ENCODE measurements at places on chromosomes 3 and 15.
A peak's percentile ranks its signal among the peaks of the same experiment; 100 is the strongest.

DNA sequence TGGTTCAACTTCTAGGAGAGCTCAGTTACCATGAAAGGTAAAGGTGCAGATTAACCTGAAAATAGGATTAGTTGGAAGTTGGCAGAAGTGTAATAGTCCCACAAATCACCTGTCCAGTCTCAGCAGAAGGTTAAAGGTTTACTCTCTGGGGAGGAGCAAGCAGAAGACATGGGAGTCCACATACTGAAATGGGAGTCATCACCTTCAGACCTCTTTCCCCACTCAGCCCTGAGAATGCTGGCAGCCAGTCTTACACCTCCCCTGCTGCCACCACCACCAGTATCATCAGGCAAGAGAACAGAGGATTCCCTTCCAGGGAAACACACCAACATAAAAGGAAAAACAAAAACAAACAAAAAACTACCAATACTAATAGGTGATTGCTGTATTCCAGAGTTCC, 13.8 kb upstream of the PLA2G4D start:
- no peak for DNase-seq

- DNase-seq = peak; percentile 52
These were observed 89.3 kb upstream of the C2CD4B start for GRCh38 chr15:62254137-62254934.

- DNase-seq = no peak
These were observed 28.6 kb upstream of the UMPS start for GRCh38 chr3:124701687-124702086.

GRCh38 chr3:58722561-58722960, 56.0 kb upstream of the FAM3D start:
- DNase-seq = no peak

DNA sequence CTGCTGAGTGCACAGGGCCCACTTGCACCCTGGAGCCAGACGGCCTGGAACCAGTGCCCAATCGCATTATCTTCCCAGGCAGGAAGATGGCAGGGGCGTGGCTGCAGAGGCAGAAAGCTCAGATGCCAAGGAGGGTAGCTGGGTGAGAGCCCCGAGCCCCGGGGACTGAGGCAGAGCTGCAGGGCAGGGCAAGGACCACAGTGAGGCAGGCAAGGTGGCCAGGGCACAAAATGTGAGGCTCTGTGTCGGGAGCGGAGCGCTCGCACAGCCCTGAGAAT, 1.6 kb upstream of the CCDC33 start:
- DNase-seq = no peak

DNA sequence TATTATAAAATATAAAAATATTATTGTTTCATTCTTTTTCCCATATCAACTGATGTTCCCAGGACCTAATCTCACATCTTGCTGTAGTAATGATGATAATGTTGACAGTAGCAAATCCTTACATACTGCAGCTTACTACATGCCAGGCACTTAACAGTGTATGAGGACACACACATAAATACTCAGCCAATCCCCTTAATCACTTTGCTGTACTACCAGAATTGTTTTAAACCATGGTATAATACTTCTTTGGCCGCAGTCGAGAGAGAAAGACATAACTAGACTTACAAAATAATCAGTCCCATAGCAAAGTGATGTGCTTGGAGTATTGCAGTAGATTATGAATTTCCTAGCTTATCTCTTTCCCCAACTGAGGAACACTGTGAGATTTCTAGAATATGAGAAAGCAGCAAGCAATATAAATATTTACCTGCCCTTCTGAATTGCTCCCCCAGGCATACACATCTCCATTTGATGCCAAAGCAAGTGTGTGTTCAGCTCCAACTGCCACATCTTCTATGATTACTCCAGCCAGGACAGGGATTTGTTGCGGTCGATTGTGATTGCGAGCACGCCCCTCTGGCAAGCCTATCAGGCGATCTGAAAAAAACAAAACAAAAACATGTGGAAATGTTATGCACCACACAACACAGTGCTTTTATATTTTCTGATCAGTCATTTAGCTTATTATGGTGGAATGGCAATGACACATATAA, 33.0 kb downstream of the FBXL22 start:
- DNase-seq = no peak

GRCh38 chr15:78182336-78182700, 33.2 kb downstream of the IDH3A start:
- DNase-seq = no peak

DNA sequence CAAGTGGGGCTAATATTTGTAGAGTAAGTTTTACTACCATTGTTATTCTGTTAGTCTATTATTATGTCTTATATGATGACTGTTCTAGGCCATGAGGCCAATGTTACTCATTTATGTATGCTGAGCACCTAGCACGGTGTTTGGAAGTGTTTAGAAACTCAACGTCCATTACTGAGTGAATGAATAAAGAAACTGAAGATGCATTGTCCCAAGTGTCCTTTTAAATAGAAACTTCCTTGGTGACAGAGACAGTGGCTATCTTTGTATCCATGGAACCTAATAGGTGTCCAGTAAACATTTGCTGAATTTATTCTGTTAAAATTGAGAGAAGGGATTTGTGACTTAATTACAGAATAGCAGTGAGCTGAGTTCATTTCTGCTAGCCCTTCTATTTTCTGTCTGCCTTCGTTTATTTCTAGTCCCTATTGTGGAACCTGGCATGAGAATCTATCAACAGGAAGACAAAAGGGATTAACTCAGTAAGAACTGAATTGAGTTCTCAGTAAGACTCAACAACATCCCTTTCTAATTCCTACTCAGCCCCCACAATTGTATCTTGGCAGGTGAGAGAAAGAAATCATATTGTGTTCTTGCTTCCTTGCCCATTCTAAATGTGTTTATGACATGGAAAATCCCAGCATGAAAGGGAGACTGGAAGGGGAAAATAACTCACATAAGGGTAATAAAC, 246.6 kb upstream of the LRRC3B start:
- no peak for DNase-seq

- no peak for DNase-seq
These were observed 10.7 kb downstream of the KNSTRN start for GRCh38 chr15:40392986-40393948.

DNA sequence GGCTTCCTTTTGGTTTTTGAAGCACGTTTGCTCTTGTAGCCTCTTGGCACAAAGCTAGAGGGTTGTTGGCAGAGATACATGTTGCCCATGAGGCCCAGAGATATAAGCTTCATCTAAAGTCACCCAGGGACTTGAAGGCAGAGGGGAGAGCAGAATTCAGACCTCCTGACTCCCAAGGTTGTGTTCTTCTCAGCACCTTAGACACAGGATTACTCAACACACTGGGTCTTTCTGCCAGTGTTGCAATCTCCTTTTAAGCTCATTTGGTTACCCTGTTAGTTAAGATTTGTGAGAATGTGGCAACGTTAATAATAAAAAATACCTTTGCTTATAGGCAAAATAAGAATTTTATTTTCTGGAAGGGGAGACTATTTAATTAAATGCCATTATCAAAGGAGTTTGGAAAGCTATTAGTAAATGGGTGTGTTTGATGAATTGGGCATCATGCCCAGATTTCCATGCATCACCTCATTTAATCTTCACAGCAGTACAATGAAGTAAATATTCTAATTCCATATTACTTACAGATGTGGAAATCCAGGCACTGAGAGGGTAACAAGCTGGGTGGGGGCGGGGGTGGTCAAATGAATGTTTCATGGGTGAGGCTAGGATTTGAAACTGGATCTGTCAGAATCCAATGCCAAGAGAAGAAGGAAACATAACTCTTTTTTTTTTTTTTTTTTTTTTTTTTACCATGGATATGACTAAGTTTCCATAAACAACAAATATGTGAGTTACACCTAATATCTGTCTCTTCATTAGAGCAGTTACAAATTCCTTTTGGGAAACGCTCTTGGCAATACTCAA, 183.3 kb downstream of the NR1D2 start:
- DNase-seq = peak; percentile 30

DNA sequence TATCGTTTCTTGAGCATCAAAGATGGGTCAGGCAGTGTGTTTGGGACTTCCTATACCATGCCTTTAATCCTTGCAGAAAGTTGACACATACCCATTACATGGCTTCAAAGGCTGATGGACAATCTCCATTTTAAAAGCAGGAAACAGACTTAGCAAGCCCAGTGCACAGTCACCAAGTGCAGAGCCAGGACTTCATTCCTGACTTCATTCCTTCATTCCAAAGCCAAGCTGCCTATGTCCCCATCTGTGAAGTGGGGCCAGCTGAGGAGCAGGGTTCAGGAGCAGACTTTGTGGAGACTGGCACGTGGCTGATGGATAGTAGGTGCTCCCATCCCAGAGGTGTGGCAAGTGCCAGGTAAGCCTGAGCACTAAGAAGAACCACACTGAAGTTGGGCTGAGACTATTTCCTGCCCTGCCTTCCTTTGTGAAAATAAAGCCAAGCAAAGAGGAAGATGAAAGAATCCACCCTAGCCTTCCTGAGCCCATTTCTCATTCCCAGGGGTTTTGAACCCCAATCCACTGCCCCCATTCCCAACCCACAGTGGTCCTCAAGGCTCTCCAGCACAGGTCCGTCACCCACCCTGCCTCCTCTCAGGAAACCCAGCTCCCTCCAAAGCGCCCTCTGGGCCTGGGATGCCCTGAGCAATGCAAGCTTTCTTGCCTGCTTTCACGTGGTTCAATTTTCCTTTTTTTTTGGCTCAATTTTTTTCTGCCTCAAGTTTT, 1.8 kb downstream of the CX3CR1 start:
- DNase-seq = no peak

- no peak for DNase-seq
These were observed 41.3 kb upstream of the MUC4 start for GRCh38 chr3:195853036-195853435.

DNA sequence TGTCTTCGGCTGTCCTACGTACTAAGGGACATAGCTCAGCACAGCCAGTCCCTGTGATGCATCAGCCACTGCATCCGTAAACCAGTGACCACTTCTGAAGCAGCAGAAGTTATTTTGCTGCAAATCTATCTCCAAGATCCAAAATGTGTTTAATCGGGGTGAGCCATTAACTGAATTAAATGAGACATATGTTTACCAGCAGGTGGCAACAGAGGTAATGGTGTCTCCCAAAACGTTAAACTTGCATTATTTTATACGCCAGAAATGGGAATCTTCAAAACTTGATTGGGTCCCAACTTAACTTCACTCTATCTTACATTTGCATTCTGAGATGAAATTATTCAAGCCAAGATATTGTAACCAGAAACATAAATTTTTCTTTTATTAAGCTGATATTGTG, 75.3 kb upstream of the BOC start:
- DNase-seq = peak; percentile 16

GRCh38 chr3:166462891-166463470, 625.8 kb upstream of the BCHE start:
- no peak for DNase-seq

DNA sequence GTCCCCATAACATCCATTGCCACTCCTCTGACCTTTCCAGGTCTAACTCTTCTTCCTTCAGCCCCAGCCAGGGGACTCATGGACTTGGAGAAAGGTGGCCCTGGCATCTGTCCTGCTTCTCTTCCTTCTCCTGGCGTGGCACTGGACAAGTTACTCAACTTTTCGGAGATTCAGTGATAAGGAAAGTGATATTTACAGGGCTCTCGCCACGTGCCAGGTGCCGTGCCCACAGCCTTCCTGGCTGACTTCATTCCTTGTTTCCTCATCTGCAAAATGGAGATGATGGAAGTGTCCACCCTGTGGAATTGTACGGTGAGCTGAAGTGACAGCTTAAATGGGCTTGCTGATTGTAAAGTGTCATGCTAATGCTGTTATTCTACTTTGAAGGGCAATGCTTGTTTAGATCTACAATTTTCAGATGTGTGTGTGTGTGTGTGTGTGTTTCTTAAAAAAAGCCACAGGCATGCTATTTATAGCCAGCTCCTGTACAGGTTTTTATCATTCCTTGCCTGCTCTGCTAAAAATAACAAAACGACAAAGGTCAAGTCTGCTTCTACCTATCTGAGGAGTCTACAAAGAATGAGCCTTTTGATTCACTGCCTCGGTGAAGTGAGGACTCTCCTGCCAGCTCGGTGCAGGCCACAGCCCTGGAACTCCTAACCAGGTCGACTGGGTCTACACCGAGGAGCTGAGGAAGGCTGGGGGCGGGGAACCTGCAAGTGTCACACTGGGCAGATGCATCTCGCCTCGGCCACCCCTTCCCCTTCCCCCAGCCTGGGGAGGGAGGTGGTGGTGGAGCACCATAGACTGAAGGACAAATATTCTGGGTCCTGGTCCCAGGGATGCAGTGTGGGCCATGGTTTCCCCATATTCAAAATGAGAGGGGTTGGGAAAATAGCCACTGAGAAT, 11.4 kb upstream of the ATP2B2 start:
- DNase-seq = no peak

- DNase-seq = no peak
These were observed 271.7 kb downstream of the UACA start for GRCh38 chr15:70491641-70492040.

- no peak for DNase-seq
These were observed 26.1 kb downstream of the FAM174B start for GRCh38 chr15:92629276-92629974.

DNA sequence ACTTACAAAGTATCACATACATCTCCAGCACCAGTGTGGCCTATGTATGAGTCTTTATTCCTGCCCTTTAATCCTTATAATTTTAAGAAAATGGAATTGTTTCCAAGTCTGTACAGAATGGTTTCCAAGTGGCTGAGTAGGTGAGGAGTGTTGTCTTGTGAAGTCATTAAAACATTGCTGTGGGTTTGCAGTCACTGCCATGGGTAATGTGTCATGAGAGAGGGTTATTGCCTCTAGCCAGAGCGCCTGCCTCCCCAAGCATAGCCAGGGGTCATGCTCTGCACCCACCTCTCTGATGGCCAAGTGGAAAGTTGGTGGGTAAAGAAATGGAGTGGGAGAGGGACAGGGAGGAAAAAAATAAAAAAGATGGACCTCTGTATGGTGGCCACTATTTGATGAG, 25.3 kb downstream of the TRAK1 start:
- DNase-seq = no peak

DNA sequence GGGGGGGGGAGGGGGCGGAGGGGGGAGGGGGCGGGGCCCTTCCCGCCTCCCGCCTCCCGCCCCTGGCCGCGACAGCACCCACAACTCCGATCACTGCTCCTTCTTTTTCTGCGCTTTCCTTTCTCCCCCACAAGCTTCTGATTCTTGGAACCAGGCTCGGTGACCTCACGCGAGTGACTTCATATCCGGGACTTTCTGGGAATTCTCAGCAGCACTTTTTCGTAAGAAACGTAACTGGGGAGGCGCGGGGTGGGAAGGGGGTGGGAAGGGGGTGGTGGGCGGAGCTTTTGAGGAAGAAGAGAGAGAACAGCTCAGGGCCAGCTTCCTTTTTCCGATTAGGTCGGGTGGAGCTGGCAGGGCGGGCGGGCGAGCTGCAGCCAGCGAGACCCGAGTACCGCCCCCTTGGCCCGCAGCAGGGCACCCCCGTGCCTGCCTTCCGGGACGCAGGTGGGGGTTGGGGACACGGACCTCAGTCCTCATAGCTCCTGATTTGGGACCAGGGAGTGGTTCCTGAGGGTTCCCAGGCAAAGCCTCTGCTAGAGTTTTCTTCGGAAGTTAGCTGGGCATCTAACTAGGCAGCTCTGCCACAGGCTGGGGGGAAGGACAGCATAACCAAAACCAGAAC, 14.6 kb downstream of the XIRP1 start:
- peak; percentile 55 for DNase-seq

- DNase-seq = no peak
These were observed 338.6 kb downstream of the FOXP1 start for GRCh38 chr3:71244826-71245488.

All from NCI-H2081 (cell line).